ENCODE measurements at places on chromosomes 13 and 19.
A peak's percentile ranks its signal among the peaks of the same experiment; 100 is the strongest.

GRCh38 chr13:101265934-101266333 lies 150.4 kb downstream of the NALCN start:
- DNase-seq, result no peak

GRCh38 chr13:43030548-43030947 lies 7.2 kb downstream of the DNAJC15 start:
- DNase-seq, result no peak

DNA sequence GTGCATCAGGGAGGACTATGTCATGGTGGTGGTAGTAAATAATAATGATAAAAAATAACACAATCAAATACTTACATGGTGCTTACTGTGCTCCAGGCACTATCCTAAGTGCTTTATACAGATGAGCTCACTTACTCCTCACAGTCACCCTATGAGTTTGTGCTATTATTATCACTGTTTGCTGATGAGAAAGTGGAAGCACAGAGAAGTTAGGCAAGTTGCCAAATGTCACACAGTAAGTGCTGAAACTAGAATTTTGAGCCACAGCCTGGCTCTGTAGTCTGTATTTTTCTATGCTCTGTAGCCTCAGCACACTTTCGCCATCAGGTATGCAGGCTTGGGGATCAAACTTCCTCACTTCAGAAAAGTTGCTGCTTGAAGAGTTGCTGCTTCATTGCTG lies 46.6 kb downstream of the HTR2A start:
- no peak for DNase-seq

- no peak for DNase-seq
These were observed 63.6 kb downstream of the ZNF44 start for GRCh38 chr19:12230751-12231733.

- peak; percentile 42 for DNase-seq
These were observed 3.6 kb upstream of the KLF2 start for GRCh38 chr19:16320987-16321386.
